Mesenchymal stem cell (in vitro differentiated cells and primary cell): ENCODE measurements at places on chromosomes 12 and 14.

GRCh38 chr12:124347805-124348658 is 53.1 kb downstream of the RFLNA start:
- no peak for DNase-seq

GRCh38 chr12:40691913-40692764 is at the start of gene CNTN1:
Gene CNTN1, plus strand, starts transcription at chr12:40692439.
- DNase-seq, result peak; percentile 1

- DNase-seq, result peak; percentile 32
These were observed 394.2 kb downstream of the FSCB start for GRCh38 chr14:44112774-44113460.

GRCh38 chr12:52526511-52526951 is 6.3 kb upstream of the KRT5 start:
- no peak for DNase-seq

GRCh38 chr12:50231346-50231745 is 52.0 kb downstream of the LIMA1 start:
- DNase-seq, result no peak

DNA sequence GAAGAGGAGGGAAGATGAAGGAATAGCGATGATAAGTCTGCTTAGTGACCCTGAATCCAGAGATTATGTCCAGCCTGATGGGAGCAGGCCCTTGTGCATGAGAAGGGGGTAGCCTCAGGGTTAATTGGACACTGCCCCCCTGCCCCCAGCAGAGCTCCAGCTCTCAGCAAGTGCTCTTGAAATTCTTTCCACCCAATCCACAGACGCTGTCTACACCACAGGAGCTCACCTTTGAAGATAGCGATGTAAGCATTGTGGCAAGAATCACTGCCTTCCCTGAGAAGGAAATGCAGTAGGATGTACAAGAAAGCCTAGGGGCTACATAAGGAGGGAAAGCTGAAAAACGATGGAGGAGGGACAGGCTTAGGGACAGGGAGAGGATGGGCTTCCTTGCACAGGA is 39.4 kb downstream of the CRACR2A start:
- DNase-seq, result no peak

DNA sequence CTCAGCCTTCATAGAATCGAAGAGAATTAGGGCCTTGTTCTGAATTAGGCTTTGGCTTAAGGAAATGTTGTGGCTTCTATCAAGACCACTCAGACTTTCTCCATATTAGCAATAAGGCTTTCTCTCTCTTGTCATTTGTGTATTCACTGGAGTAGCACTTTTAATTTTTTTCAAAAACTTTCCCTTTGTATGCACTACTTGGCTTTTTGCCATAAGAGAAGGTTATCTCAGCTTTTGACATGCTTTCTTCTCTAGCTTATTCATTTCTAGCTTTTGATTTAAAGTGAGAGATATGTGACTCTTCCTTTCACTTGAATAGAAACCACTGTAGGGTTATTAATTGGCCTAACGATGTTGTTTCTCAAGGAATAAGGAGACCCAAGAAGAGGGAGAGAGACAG is 244.2 kb downstream of the GPHN start:
- DNase-seq, result no peak

DNA sequence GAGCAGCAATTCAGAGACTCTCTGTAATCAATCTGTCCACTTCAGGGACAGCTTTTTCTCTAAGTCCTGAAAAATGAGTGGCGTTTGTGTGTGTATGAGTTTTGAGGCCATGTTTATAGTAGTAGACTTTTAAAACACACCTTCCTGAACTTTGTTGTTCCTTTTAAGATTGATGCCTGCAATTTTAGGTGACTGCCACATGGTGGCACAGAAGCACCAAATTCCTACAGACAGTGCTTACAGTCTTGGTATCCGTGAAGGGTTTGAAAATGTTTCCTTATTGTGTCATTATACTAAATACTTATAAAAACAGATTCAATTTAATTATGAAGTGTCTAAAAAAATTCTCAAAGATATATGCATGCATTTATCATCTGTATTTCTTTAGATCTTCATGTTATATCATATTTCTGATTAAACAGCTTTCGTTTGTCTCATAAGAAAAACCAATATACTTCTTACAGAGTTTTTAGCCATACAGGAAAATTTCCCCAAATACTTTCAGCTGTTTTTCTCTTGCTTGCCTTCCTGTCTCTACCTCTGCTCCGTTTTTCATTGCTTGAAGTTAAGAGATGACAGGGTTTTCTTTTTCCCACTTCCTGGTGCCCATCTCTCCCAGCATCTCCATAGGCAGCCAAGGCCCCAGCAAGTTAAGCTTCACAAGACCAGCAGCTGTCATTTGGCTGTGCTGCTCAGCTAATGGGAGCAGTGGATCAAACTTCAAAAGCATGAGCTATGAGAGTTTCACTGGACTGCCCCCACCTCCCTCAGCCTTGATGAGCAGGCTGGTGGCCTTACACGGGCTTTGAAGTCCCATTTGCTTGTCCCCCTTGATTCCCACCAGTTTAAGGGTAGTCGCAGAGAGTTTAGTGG is 259.6 kb downstream of the AKAP6 start:
- DNase-seq, result peak; percentile 50

DNA sequence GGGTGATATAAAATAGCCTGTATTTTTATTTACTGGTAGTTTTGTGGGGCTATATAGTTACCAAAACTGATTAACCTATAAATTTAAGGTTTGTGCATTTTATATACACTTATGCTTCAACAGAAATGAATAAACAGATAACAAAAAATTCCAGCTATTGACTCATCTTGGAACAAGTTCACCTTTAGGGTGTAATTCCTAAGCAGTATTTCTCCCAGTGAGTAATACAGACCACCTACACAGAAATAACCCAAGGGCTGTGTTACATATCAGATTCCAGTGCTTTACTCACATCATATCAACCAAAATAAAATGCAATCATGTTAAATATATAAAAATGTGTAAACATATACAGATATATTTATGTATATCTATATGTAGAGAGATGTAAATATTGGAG is 345.6 kb downstream of the ADAMTS20 start:
- DNase-seq, result no peak

- no peak for DNase-seq
These were observed 31.1 kb downstream of the RMST start for GRCh38 chr12:97493731-97494130.

- no peak for DNase-seq
These were observed 182.4 kb upstream of the TBX3 start for GRCh38 chr12:114866331-114866730.

DNA sequence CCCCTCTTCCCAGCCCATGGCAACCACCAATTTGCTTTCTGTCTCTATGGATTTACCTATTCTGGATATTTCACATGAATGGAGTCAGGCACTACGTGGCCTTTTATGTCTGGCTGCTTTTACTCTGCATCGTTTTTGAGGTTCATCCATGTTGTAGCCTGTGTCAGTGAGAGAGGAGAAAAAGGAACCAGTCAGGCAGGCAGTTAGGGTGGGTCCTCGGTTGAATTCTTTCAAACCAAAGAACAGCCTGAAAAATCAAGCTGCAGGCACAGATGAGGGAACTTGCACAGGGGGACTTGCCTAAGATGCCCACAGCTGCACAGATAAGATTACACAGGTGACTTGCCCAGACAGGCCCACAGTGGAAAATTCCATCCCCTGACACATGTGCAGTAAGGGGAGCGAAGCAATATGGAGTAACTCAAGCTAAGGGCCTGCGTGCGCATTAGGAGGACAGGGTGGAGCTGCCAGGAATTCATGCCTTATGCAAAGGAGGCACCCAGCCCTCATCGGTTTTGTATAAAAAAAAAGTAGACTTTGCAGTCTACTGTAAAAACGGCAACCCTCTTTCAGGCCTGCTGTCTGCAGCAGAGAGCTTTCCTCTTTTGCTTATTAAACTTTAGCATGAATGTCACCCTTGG is 152.4 kb upstream of the RFLNA start:
- DNase-seq, result no peak

DNA sequence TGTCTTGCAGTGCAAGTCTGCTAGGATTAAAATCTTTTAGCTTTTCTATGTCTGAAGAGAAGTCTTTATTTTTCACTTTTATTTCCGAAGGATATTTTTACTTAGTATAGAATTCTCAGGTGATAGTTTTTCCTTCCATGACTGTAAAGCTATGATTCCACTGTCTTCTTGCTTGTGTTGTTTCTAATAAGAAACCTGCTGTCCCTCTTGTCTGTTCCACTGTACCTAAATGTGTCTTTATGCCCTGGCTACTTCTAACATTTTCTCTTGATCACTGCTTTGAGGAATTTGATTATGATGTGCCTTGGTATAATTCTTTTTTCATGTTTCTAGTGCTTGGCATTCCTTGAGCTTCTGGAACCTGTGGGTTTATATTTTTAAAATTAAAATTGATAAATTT is 228.7 kb downstream of the CACNA1C start:
- no peak for DNase-seq
